CD4-positive, alpha-beta T cell treated with Interleukin-12 subunit alpha and Interleukin-12 subunit beta, for 1 hour (primary cell): ENCODE measurements at places on chromosomes 16 and 17.

DNA sequence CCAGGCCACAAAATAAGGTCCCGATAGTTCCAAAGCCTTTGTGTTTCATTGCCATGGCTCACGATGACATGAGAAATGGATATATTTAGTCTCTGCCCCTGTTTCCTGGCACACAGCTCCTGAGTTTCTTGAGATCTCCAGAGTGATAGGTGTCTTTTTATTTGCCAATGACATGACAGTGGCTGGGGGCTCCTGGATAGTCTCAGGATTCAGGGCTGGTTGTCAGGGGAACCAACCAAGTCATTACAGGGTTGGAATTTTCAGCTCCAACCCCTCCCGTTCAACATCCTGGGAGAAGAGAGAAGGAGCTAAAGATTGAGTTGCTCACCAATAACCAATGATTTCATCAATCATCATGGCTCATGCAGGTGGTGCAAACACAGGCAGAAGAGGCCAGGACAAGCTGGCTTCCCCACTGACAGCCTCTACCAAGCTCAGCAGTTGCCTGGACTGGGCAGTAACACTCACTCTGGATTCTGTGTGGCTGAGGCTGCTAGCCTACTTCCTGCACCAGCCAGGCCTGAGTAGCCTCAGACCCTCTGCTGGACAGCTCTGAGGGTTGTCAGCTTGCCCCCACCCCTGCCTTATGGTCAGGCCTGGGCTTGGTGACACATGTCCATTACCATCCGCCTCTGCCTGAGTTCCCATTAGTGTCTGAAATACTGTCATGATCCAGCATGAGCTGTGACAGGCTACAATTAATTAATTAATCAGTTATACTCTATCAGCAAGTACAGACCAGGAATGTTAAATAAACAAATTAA, 534.4 kb upstream of the CDH5 start:
- no peak for DNase-seq

DNA sequence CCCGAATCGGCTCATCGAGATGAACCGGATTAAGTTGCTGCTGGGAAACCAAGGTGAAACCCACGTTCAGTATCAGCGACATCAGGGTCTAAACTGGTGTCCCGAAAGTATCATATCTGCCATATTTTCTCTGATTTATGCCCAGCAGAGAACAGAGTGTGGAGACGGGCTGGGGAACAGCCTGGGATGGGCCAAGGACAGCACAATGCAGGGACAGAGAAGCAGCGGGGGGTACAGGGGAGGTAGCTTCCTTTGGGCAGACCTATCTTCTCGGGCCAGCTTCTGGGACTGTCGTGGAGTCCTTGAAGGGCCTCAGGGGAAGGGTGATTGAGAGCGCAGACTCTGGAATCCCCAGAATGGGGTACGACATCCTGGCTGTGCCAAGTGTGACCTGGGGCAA, 17.5 kb upstream of the MLKL start:
- DNase-seq = no peak

DNA sequence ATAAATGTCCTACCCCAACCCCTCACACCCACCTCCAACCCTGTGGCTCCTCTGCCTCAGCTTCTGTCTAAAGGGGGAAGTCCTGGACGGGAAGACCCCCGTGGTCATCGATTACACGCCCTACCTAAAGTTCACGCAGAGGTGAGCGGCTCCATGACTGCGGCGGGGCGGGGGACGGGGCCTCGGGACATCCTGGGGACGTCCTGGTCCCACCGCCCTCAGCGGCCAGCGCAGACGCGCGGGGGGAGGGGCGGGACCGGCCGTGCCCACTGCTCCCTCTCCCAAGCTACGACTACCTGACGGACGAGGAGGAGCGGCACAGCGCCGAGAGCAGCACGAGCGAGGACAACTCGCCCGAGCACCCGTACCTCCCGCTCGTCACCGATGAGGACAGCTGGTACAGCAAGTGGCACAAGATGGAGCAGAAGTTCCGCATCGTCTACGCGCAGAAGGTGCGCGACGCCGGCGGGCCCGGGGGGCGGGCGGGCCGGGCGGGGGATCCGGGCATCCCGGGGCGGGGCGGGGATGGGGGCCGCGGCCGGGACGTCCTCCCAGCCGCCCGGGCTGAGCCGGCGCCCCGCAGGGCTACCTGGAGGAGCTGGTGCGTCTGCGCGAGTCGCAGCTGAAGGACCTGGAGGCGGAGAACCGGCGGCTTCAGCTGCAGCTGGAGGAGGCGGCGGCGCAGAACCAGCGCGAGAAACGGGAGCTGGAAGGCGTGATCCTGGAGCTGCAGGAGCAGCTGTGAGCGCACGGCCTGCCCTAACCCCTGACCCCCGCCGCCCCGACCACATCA, 6.7 kb downstream of the RUNDC3A start:
- DNase-seq = peak; percentile 34

DNA sequence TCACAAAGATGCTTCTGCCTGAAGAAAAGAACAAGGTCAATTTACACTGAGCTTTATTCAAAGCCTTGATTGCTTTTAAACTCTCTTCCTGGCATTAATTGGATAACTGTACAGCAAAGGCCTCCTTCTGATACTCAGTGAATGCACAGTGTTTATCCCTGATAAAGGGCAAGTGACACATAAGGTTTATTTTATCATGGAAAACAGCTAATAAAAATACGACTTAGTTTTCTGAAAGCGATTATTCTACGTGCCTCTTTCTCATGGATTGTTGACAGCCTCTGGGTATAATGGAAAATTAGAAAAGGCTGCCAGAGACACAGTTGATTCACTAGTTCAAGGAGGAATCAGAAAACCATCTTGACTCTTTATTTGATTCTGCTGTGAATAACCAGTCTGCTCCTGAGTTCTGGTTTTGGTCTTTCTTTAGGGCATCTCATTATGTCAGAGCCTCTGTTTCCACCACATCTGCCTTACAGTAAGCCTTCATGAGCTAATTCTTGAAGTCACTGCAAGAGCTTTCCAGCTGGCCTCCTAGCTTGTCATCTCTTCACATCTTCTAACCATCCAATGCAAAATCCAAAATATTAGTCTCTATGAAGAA, 212.9 kb downstream of the CNTNAP4 start:
- DNase-seq = no peak

DNA sequence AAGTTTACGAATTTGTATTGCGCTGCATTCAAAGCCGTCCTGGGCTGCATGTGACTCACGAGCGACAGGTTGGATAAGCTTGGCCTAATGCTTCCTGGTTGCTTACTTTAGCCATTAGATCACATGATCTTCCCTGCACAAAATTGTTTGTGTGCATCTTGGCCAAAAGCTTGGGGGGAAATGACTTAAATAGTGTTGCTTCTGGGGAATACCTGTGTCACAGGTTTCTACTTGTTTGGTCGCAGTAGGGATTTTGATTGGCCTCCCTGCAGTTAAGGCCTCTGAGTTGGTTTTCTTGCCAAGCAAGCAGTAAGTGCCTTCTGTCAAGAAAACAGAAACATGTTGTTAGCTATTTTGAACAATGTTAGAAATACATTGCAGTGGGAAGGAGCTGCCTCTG, 39.6 kb upstream of the DUSP14 start:
- no peak for DNase-seq

DNA sequence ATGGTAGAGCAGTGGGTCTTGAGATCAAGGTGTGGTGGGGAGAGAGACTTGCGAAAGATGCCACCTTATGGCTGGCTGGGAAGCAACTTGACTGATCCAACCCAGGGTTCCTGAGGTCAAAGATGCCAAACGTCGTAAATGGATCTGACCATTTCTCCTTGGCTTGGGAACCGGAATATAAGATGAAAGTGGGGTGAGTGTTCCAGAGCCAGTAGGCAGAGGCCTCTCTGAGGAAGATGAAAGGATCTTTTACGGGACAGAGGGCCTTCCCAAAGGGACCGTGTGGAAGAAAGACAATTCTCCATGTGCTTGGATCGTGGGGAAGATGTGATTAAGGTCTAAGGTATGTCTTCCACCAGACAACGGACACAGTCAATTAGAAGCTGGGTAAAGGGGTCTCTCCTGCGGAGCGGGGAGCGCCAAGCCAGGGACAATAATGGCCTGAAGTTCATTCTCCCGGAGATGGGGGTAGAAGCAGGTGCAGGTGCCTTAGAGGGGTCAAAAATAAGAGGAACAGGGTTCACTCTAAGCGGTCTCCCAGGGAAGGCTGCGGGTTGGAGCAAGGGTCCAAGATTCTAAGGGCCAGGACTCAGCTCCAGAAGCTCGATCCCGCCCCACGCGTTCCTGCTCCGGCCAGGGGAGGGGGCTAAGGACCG, 800 bp downstream of the FXR2 start:
- no peak for DNase-seq

DNA sequence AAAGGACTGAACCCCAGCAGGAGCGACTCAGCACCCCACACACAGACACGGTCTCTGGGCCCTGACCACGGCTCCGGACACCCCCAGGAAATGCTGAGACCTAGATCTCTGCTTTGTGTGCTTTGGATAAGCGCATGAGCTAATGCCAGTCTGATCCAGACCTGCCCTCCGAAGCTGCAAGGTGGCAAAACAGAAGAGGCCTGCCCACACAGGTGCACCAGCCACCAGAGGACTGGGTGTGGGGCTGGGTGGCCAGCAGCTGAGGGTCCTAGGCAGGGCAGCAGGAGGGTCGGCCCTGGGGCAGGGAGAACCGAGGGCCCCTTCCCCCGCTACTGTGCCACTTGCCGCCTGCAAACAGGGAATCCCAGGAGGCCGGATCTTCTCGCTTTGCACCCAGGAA, 30.7 kb upstream of the EIF1 start:
- DNase-seq = no peak

- DNase-seq = no peak
Observed at GRCh38 chr16:50640391-50640790, 40.7 kb downstream of the SNX20 start.

DNA sequence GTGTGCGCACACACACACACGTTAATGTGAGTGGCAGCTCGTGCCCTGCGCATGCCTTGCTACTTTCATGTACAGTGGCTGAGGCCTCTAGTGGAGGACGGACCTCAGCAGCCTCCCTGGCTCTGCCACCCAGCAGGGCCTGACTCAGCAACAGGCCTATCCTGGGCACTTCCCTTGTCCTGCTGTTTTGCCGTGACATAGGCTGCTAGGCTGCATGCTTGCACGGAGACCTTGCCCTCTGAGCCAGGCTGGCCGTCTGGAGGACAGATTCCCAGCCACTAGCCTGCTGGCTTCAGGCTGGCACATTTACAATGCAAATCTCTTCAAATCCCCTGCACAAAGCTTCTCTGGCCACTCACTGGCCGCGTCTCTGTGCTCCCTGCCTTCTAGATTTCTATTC, 9.5 kb downstream of the RNF213 start:
- DNase-seq = no peak

DNA sequence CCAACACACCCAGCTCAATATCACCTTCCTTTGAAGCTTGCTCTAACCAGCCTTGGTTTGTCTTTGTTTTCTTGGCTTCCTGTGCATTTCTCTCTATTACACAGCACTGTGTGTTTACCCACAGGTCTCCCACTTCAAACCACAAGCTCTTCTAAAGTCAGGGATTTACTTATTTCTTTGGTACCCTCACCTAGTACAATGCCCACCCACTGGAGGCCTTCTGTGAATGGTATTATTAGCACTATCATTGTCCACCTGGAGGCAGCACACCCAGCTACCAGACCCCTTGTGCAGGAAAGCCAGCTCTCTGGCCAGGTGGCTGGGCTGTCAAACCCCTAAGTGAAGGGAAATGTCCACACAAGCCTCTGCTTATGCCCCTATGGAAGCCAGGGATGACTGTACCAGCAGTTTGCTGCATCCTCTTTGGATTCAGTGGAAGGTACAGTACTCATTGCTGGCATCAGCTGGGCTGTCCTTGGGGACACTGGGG, 9.4 kb upstream of the TOP2A start:
- peak; percentile 31 for DNase-seq

DNA sequence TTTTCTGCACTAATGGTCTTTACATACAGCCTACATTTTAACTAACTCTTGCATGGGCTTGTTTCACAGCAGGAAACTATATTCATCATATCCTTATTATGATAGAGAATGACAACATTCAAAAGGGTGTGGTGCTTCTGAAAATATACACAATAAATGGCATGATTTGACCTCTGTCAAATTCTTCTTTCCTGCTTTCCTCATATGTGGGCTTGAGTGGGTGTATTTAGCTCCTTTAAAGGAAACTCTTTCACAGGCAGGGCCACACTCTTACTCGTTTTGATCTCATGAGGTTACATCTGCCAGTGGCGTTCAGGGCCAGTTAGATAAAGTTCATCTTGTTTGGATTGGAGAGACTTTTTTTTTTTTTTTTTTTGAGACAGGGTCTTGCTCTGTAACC, 6.1 kb downstream of the SLC35G3 start:
- DNase-seq = no peak

GRCh38 chr17:27477050-27477888, 21.0 kb downstream of the KSR1 start:
- no peak for DNase-seq

DNA sequence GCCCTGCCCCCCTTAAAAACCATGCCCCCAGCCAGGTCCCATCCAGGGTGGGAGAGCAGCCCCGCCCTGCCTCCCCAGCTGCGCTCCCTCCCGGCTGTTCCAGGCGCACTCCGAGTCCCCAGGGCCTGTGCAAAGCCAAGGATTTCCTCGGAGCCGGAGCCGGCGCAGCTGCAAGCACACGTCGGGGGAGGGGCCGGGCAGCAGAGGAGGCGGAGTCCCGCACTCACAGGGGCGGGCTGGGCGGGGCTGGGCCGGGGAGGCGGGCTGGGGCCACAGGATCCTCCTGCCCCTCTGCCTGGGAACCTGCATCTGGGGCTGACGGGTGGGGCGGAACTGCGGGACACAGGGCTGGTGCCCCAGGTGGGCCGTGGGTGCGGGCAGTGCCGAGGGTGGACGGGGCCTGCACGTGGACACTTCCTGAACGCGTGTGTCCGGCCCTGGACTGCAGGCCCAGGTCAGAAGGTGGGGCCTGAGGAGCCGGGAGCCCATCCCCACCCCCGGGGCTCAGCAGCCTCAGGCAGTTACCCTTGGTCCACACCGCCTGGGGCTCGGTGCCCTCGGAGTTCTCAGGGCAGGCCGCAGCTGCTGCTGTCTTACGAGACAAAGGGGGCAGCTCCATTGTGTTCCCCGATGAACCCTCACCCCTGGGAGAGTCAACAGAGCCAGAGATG, 24.0 kb upstream of the SSTR5 start:
- DNase-seq = no peak

DNA sequence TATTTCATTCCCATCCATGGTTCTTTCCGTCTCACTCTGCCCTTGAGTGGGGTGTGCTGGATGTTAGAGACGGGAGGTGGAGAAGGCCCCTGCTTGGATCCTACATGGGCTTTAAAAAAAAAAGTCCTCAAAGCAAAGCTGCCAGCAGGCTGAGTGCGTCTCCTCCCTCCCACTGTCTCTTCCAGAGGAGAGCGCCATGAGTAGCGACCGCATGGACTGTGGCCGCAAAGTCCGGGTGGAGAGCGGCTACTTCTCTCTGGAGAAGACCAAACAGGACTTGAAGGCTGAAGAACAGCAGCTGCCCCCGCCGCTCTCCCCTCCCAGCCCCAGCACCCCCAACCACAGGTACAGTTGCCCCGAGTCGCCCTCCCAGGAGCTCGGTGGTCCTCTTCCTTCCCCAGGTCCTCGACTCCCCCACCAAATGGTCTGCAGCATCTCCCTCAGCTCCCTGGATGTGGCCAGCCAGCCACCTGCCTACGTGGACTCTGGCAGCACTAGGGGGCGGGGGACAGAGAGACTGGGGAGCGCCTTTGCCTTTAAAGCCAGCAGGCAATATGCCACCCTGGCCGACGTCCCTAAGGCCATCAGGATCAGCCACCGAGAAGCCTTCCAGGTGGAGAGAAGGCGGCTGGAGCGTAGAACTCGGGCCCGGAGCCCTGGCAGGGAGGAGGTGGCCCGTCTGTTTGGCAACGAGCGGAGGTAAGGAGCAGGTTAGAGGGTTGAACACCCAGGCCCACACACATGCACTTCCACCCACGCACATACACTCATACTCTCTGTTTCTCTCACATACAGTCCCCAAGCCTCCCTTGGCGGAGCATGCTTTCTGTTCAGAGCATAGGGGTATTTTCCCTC, 68.2 kb downstream of the PLD6 start:
- DNase-seq = no peak

- DNase-seq = no peak
Observed at GRCh38 chr17:16286947-16287562, 66.2 kb downstream of the CENPV start.
